ENCODE measurements at places on chromosomes 12 and 14.

DNA sequence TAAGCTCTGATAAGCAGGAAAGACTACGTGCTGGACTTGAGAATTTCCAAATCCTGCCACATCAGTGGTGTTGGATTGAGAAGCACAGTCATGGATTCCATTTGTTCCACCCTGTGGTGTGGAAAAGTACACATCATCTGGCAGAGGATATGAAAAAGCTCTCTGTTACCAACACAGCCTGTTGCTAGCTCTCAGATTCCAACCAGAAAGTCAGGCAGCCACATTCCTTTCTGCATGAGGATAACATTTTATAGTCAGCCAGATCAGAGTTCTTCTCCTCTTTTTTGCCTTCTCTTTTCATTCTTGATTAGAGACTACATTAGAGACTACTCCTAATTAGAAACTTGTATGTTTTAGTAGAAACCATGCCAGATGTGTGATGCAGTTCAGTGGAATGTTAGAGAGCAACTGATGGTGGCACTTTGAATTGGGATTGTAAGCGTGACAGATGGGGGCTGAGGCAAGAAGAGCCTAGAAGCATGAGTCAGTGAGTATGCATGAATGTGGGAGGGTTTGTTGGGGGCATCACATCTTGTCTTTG lies 61.2 kb upstream of the STXBP6 start:
- no peaks in the 10 kb centered on the region for H3K27me3 ChIP-seq
- H3K36me3 ChIP-seq = no peaks in the 10 kb centered on the region
- H3K4me3 ChIP-seq = no peak overlapping the region
- DNase-seq = no peak

GRCh38 chr14:74015176-74015575 lies 3.9 kb downstream of the ENTPD5 start:
- H3K27ac ChIP-seq = no peak overlapping the region
- H3K36me3 ChIP-seq = no peaks in the 10 kb centered on the region
- DNase-seq = no peak
- no peaks in the 10 kb centered on the region for H3K27me3 ChIP-seq

DNA sequence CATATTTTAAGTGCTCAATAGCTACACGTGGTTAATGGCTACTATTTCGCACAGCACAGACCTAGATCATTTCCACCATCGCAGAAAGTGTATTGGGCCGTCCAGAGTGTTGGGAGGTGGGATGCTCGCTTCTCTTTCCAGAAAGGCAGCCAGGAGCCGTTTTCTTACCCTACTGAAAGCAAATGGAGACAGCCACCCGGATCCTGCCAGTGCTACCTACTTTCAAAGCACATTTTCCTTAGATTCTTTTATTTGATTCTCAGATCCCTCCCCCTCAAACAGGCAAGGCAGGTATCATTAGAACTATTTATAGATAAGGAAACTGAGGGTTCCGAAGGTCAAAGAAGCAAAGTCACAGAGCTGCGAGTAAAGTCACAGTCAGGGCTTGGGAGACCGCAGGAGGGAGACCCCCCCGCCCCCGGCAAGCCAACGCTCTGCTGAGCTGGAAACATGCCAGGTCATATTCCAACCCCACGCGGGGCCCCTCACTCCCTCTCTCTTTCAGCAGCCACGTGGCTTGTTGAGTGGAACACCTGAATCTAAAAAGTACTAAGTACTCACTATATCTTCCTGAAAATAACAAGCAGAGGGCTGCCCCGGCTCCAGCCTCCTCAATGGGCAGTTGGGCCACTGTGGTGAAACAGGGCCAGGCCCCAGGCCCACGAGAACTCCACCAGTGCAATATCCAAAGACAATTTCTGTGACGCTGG lies 36.2 kb downstream of the PRIMA1 start:
- H3K4me1 ChIP-seq = no peaks in the 10 kb centered on the region
- H3K36me3 ChIP-seq = no peaks in the 10 kb centered on the region
- no peak overlapping the region for H3K4me3 ChIP-seq

DNA sequence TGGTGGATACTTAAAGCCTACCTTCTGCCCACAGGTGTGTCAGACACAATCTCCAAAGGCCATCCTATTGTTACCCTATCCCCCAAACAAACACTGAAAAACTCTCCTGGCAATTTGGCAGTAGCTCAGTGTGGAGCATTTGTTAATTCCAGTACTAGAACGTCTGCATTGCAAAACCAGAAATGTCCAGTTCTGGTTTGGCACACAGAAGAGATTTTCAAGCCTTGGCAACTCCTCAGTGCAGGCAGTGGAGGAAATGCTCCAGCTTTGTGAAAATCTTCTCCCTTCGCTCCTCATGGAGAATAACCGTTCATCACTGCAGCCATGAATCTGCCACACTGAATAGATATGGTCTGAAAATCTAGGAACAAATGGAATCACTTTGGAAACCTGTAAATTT lies 5.3 kb upstream of the SOCS2 start:
- H3K36me3 ChIP-seq = no peaks in the 10 kb centered on the region
- peaks cover 8% of the 10 kb centered on the region for H3K4me1 ChIP-seq
- no peak for DNase-seq
- H3K27me3 ChIP-seq = no peaks in the 10 kb centered on the region

- no peaks in the 10 kb centered on the region for H3K4me1 ChIP-seq
- no peaks in the 10 kb centered on the region for H3K36me3 ChIP-seq
- no peak overlapping the region for H3K27ac ChIP-seq
- no peak overlapping the region for H3K4me3 ChIP-seq
Measured at GRCh38 chr12:27998170-27998569, 25.6 kb upstream of the PTHLH start.

DNA sequence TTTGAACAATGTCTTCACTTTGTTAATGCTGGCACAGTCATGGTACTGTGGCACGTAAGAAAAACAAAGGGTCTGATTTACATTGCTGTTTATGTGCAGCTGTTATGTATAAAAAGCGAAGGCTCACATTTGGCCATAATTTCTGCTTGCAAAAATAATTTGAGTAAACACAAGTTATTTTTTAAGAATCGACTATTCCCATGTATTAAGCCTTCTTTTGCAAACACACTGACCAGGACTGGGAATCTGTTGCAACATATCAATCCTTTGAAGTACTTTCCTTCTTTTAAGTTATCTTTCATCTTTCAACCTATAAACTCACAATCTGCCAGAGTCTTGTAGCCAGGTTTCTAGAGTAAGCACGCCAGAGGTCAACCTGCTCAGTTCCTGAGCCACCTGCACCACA lies 145.4 kb upstream of the BMP4 start:
- H3K36me3 ChIP-seq = no peaks in the 10 kb centered on the region
- H3K4me3 ChIP-seq = no peak overlapping the region
- no peak for DNase-seq
- H3K27me3 ChIP-seq = no peaks in the 10 kb centered on the region

- no peaks in the 10 kb centered on the region for H3K4me1 ChIP-seq
- no peaks in the 10 kb centered on the region for H3K36me3 ChIP-seq
- H3K27ac ChIP-seq = no peak overlapping the region
- H3K27me3 ChIP-seq = peaks cover 12% of the 10 kb centered on the region
- no peak overlapping the region for H3K4me3 ChIP-seq
Measured at GRCh38 chr12:69345742-69346141, 2.4 kb upstream of the LYZ start.

GRCh38 chr14:62743560-62743959 lies 301.7 kb downstream of the KCNH5 start:
- H3K27me3 ChIP-seq = no peaks in the 10 kb centered on the region
- no peaks in the 10 kb centered on the region for H3K36me3 ChIP-seq
- H3K4me3 ChIP-seq = no peak overlapping the region

- H3K4me1 ChIP-seq = no peaks in the 10 kb centered on the region
- peaks cover 65% of the 10 kb centered on the region for H3K27me3 ChIP-seq
- DNase-seq = no peak
- H3K4me3 ChIP-seq = no peak overlapping the region
Measured at GRCh38 chr14:104477117-104477623, 102.4 kb upstream of the C14orf180 start.

- peaks cover 10% of the 10 kb centered on the region for H3K4me1 ChIP-seq
- H3K4me3 ChIP-seq = peak overlapping the region; percentile 78
- no peak overlapping the region for H3K27ac ChIP-seq
- H3K27me3 ChIP-seq = peaks cover 8% of the 10 kb centered on the region
- H3K36me3 ChIP-seq = no peaks in the 10 kb centered on the region
- peak; percentile 29 for DNase-seq
Measured at GRCh38 chr14:51095854-51096823, 1.2 kb upstream of the TRIM9 start.

DNA sequence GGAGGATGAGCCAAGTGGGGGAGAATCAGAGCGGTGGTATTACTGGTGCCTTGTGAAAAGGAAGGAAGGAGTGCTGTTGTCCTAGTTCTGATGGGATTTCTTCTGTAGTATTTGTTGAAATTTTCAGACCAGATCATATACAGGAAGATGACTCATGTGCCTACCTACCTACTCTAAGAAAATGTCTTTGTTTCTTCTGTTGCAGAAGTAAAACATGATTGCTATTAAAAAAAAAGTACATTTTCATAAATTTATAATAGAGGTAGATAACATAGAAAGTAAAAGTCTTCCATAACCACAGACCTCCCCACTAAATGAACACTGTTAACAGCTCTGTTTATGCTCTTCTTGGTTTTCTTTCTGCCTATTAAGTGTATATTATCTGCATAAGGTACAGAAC lies 26.9 kb downstream of the SAMD4A start:
- no peak overlapping the region for H3K27ac ChIP-seq
- H3K4me1 ChIP-seq = no peaks in the 10 kb centered on the region
- H3K27me3 ChIP-seq = no peaks in the 10 kb centered on the region

GRCh38 chr12:19245666-19246065 lies 116.1 kb downstream of the PLEKHA5 start:
- H3K4me3 ChIP-seq = no peak overlapping the region
- H3K36me3 ChIP-seq = no peaks in the 10 kb centered on the region
- H3K27ac ChIP-seq = no peak overlapping the region
- peaks cover 23% of the 10 kb centered on the region for H3K4me1 ChIP-seq

DNA sequence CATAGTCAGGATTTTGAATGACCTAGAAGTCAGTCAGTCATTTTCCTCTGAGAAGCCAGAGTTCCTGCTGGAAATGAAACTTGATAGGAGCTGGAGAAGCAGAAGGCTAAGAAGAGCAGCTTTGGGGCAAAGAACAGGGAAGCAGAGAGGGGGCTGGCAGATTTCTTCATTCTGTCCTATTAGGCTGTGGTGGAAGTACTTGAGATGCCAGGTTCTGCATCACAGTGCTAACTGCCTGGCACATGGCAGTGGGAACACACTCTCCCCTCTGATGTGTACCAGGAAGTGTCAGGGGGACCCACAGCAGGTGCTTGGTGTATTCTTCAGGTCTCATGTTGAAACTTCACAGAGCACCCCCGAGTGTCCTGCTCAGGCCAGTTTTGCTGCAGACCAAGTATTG lies 61.0 kb downstream of the SUSD6 start:
- no peak overlapping the region for H3K4me3 ChIP-seq
- peaks cover 72% of the 10 kb centered on the region for H3K4me1 ChIP-seq
- H3K27me3 ChIP-seq = no peaks in the 10 kb centered on the region
- H3K36me3 ChIP-seq = no peaks in the 10 kb centered on the region
- no peak for DNase-seq

DNA sequence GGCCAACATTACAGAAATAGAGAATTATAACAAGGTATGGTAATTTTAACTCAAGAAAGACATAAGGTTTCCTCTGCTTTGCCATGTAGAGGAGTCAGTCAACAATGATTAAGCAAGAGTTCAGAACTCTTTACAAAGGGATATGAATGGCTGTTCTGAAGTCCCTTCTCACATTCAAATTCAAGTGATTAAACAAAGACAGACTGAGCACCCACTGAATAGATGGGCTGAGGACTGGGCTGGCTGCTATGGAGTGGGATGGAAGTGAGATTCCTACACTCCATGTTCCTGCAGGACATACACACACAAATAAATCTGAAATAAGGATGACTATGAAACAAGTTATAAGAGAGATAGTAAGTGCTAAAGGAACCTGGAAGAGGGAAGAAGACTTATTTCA lies 199.0 kb upstream of the GRIP1 start:
- DNase-seq = no peak
- H3K36me3 ChIP-seq = no peaks in the 10 kb centered on the region
- no peak overlapping the region for H3K27ac ChIP-seq
- no peak overlapping the region for H3K4me3 ChIP-seq
- no peaks in the 10 kb centered on the region for H3K4me1 ChIP-seq
- no peaks in the 10 kb centered on the region for H3K27me3 ChIP-seq

DNA sequence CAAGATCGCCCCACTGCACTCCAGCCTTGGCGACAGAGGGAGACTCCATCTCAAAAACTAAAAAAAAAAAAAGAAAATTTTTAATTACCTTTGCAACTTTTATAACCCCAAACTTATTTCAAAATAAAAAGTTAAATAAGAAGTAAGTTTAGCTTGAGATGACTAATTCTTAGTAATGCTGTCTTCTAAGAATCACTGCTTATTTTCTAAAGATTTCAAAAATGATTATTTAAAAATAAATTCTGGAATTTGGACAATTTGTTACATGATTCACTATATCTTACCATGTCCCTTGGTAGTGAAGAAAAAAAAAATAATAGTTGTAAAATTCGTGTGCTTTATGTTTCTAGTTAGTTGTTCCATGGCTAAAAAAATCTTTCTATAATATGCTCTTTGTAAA lies 11.6 kb upstream of the HECTD1 start:
- H3K4me1 ChIP-seq = no peaks in the 10 kb centered on the region
- H3K36me3 ChIP-seq = no peaks in the 10 kb centered on the region
- no peaks in the 10 kb centered on the region for H3K27me3 ChIP-seq

DNA sequence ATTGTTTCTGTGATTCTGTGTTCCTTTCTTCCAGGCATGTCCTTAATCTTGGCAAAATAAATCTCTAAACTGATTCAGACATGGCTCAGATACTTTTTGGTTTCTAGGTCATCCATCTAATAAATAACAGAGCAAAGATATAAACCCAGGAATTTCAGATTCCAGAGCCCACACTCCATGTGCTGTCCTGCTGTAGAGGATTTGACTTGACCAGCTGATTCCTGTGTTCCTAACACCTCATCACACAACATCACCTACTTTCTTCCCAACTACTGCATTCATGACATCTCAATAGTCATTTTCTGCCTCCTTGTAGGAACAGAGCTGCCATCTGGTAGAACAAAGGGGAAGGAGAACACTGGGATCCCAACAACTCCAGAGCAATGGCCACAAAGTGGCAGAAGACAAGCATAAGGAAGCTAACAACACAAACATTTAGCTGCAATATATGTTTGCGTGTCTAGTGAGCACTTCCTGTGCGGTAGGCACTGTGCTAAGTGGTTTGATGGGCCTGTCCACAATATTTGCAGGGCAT lies 91.9 kb upstream of the OVCH1 start:
- no peaks in the 10 kb centered on the region for H3K27me3 ChIP-seq
- no peaks in the 10 kb centered on the region for H3K4me1 ChIP-seq
- no peak overlapping the region for H3K4me3 ChIP-seq
- no peak overlapping the region for H3K27ac ChIP-seq
- DNase-seq = no peak

DNA sequence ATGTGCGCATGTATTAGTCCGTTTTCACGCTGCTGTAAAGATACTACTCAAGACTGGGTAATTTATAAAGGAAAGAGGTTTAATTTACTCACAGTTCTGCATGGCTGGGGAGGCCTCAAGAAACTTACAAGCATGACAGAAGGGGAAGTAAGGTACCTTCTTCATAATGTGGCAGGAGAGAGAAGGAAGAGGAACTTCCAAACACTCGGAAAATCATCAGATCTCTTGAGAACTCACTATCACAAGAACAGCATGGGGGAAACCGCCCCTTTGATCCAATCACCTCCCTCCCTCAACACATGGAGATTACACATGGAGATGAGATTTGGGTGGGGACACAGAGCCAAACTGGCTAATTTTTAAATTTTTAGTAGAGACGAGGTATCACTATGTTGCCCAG lies 41.8 kb upstream of the SNX6 start:
- DNase-seq = no peak
- H3K36me3 ChIP-seq = no peaks in the 10 kb centered on the region
- no peaks in the 10 kb centered on the region for H3K4me1 ChIP-seq
- no peak overlapping the region for H3K27ac ChIP-seq
- H3K27me3 ChIP-seq = no peaks in the 10 kb centered on the region

GRCh38 chr12:130371296-130371695 lies 33.6 kb downstream of the PIWIL1 start:
- H3K4me3 ChIP-seq = no peak overlapping the region
- no peak overlapping the region for H3K27ac ChIP-seq
- no peaks in the 10 kb centered on the region for H3K36me3 ChIP-seq
- DNase-seq = no peak
